ENCODE measurements at places on chromosomes 2 and 18.

GRCh38 chr2:42775186-42775585 lies 11.3 kb upstream of the OXER1 start:
- DNase-seq = no peak

GRCh38 chr2:203861197-203861596 lies 6.4 kb upstream of the CTLA4 start:
- DNase-seq = no peak

DNA sequence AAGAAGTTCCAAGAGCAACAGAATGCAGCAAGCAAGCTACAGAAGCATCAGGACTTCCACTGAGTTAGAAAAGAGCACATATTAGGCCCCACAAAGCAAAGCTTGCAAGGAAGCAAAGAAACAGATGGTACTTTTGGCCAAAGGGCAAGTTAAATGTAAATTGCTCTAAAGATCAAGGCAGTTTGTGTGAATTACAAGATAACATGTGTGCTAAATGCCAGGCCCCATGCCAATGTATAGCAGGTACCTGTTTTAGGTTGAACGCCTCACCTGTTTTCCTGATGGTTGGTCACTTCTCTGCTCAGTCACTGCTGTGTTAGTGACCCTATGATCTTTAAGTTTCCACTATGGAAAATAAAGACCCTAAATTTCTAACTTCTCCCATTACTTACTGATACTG lies 606.5 kb upstream of the GYPC start:
- DNase-seq = no peak

DNA sequence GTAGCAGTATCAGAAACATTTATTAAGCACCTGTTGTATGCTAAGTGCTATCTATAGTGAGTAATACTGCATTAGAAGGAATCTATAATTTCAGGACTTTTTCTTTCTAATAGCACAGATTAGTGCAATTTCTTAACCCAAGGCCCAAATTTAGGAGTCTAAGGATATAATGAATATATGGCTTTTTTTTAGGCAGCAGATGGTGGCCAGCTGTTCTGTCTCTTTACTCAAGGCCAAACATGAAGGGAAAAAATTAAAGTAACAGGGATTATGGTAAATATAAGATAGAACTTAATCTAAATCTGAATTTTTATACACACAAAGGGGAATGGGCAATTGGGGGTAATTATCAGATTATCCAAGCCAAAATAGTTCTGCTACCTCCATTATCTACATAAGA lies 230.6 kb upstream of the SP5 start:
- DNase-seq = no peak

- no peak for DNase-seq
Measured at GRCh38 chr2:127783101-127783500, 27.9 kb downstream of the WDR33 start.

- no peak for DNase-seq
Measured at GRCh38 chr2:163182764-163183354, 344.3 kb upstream of the KCNH7 start.

DNA sequence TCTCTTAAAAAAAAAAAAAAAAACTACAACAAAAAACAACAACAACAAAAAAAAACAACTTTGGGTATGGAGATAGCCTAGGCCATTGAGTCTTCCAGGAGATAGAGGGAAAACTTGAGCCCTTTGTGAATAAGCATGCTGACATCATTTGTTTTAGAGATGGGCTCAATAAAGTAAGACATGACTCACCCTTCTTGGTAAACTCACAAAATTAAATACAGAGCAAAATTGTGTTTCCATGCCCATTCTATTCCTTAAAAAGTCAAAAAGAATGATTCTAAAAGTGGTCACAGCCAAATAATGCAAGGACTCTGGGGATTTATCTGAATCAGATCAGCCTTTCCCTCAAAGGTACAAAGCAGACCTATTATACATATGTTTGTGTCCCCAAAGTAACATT lies 117.4 kb downstream of the ETAA1 start:
- DNase-seq = no peak

DNA sequence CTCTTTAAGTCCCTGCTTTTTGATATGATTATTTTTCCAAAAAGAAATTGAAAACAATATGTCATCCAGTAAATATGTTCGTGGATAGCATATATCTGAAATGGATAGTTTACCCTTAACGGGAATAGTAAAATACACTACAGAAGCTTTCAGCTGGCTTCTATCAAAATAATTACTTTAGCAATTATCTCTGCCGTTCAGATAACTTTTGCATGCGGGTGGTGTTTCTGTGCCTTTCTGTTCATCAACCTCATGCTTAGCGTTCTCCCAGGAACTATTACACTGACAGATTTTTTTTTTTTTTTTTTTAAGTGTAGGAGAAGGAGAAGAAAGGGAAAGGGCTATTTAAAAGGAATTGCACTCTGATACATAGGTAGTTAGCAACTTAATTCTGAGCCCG lies 53.6 kb downstream of the TSHZ1 start:
- no peak for DNase-seq
